ENCODE measurements at places on chromosomes 12 and 14.

DNA sequence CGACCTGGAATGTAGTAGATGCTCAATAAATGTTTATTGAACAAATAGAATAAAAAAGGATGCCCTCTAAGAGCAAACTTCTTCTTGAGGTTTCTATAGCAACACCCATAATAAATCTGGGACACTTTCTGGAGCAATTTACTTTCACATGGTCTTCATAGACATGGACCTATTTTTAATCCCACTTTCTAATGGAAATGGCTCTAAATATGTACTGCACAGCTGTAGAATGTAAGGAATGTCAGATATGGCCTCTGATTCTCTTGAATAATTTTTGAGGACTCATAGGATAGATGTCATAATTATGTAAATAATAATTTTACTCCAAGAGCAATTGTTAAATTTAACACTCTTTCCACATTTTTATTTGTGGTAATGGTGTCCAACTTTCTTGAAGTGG, 133.5 kb upstream of the DAAM1 start:
- DNase-seq, result no peak

DNA sequence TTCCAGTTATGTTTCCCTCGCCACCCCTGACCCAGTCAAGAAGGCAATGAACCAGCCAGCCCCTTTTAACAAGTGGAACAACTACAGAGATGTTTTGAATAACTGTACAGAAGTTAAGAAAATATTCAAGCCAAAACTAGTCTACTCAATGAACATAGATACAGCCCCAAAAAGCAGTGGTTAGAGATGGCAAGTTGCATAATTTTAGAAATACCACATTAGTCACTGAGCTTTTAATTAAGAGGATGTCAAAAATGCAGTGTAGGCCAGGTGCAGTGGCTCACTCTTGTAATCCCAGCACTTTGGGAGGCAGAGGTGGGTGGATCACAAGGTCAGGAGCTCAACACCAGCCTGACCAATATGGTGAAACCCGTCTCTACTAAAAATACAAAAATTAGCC, 27.2 kb downstream of the PROX2 start:
- no peak for DNase-seq

DNA sequence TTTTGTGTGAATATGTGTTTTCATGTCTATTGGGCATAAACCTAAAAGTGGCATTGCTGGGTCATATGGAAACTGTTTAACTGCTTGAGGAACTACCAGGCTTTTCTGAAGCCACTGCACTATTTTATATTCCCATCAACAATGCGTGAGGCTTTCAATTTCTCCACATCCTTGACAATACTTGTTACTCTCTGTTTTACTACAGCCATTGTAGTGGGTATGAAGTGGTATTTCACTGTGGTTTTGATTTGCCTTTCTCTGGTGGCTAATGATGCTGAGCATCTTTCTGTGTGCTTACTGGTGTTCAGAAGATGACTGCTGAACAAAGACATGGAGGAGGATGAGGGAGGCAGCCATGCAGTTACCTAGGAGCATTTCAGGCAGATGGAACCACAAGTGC, 13.2 kb upstream of the TDG start:
- no peak for DNase-seq

DNA sequence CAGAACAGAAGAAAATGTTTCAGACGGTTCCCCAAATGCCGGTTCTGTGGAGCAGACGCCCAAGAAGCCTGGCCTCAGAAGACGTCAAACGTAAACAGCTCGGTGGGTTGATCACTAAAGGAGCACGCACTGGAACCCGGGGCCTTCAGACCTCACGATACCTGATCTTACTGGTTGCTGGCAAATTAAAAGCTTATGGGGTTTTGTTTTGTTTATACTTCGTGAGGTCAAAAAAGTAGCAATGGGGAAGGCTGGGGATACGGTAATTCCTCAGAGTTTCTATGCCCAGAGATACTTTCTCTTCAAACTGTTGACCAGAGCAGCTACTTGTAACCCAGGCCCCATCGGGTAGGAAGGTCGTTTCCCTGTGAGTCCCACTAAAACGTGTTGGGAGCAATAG, 1.7 kb downstream of the CDKN1B start:
- DNase-seq, result no peak

DNA sequence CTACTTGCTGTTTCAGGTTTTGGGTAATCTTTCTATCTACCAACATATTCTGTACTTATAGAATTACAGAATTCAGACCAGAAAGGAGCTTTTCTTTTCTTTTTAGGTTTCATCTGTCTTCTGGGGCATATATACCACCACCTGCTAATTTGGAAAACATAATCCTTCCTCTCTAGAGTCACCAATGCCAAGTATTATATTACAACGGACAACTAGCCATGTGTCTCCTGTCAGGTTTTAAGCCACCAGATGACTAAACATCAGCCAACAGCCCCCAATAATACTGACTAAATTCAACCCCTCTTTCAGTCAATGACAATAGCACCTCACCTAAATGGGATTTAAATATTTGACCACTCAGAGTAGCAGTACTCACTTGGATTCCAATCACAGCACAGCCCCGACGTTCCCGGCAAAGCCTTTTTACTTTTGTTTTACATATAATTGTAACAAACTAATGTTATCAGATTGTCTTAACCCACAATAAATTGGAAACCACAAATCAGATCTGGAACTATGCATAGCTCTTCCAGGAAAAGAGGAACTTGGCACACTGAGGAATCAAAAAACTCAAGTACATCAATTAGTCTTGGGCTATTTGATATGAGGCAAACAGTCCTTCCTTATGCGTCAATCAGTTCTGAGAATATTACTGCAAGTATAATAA, 13.5 kb downstream of the SLC11A2 start:
- DNase-seq, result no peak

DNA sequence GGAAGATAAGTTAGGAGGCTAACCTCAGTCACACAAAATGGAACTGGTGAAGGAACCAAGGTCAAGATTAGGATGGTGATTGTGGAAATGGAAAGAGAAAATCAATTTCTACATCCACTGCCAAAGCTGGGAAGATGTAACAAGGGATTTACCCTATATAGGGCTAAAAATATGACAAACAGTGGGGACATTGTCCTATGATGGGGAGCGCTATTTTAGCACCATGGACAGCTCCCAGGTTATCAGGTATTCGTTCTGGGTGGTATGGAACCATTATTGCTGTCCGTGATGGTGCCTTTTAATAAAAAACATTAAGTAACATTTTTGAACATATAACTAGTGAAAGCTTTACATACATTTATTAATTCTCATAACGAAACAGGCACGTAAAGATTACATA, 124.0 kb downstream of the NDUFA12 start:
- no peak for DNase-seq

Measured in cortex of kidney (tissue), 1 donor.